ENCODE measurements at places on chromosomes 6 and 20.

DNA sequence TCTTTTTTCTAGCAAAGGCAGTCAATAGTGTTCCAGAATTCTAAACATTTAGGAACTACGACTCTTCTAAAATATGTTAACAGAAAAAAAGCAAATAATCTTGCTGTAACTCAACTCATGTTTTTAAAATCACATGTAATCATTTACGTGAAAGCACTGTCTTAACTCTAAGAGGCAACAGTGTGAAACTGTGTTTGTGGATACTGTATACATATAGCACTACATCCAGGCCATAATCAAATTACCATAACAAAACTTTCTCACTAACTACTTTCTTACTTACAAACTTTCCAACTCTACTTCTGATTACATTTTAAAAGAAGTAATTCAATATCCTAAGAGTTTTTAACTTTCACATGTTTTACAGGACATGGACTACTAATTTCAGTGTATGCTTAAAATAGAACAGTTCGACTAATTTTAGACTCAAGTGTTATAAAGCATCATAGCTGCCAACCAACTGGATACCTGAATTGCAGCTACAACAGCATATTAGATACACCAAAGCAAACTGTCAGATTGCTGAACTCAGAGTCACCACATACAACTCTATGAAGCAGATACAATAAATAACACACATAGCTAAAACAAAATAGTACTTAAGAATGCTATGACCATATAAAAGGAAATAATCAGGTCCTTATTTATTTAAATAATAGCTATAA lies 121.6 kb upstream of the BEND6 start:
- DNase-seq: no peak

DNA sequence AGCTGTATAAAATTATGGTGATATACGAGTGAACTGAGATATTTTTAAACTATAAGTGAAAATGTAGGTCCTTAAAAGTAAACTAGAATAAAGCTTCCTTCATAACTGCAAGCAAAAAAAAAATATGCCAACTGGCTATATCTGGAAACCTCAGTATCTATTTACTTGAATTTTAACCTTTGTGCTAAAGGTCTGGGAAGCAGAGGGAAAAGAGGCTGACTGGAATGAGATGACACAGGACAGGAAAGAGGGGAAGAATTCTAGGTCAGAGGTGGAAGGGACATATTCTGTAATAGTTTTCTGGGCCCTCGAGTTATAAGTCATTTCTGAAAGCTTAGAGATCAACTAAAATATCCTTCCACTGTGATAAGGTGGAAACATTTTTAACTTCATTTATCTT lies 46.8 kb downstream of the AIG1 start:
- no peak for DNase-seq

DNA sequence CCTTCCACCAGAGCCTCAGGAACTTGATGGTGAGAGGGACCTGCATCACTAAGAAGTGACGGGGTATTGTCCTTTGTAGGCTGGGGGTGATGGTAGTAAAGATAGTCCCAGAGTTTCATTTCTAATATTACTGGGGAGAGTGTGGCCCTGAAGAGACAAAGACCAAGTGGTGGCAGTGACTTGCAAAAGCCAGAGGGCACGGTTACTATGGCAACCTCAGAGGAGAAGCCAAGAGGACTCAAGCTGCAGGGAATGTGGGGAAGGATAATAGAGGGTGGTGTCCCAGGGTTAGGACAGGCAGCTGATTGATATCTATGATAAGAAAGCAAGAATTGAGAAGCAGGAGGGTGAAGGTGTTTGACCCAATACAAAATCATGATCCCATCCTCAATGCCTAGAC lies 42.5 kb downstream of the HLA-G start:
- no peak for DNase-seq

- DNase-seq: no peak
Measured at GRCh38 chr6:35318196-35319171, 20.9 kb downstream of the DEF6 start.

DNA sequence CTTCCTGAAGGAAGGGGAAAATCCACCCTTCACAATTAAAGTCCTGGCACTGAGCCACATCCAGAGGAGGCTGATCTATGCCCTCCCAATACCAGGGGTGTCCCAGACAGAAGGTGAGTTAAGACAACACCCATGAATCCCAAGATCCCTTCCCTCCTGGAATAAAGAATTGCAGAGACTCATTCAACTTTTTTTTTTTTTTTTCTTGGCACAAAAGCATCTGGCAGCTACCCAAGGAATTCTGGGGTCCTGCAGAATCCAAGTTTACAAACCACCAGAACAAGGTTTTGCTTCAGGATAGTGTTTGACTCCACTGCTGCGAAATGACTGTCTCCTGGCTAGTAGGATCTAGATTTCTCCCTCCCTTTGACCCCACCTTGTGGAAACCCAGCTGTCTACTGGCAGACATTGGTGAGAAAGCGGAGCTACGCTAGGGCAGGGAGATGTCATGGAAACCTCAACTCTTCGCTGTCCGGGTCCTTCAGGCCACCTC lies 37.4 kb downstream of the JAG1 start:
- DNase-seq: no peak

DNA sequence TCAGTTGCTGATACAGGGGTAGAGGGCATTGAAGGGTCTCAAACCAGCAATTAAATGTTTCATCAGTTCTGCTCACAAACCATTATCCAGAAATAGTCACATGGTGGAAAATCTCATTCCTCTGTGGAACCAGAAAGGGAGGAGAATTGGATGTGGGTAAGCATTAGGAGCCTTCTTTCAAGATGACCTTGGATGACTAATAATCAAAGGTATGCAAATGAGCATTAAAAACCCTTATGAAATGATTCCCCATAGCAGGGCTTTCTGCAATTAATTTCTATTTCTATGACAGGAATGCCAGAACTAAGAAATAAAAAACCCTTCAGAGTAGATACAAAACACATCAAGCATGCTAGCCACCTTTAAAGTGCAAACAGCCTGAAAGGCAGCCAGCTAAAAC lies 37.4 kb upstream of the HCRTR2 start:
- no peak for DNase-seq

DNA sequence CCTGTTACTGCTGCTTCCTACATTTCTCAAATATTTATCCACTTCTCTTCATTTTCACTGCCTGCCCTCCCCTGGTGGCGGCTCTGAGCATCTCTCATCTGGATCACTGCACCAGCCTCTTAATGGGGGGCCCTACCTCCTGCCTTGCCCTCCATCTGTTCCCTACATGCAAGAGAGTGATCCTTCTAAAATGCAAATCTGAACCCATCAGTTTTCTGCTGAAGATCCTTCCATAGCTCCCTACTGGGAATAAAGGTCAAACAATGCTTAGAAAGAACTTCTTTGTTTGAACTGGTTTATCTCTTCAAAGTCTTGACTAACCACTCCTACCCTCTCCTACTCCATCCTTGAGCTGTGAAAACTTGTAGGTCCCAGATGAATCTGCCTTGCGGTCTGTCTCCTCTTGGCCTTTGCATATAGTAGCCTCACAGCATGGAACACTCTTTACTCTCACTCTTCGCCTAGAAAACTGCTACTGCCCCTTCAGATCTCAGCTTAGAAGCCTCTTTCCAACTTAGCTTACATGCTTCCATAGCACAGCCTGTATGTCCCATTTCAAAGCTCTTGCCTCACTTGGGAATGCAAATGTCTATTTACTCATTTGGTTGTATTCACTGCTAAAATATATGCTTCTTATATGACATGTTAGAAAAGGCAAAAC lies 119.3 kb downstream of the QRSL1 start:
- DNase-seq: no peak

DNA sequence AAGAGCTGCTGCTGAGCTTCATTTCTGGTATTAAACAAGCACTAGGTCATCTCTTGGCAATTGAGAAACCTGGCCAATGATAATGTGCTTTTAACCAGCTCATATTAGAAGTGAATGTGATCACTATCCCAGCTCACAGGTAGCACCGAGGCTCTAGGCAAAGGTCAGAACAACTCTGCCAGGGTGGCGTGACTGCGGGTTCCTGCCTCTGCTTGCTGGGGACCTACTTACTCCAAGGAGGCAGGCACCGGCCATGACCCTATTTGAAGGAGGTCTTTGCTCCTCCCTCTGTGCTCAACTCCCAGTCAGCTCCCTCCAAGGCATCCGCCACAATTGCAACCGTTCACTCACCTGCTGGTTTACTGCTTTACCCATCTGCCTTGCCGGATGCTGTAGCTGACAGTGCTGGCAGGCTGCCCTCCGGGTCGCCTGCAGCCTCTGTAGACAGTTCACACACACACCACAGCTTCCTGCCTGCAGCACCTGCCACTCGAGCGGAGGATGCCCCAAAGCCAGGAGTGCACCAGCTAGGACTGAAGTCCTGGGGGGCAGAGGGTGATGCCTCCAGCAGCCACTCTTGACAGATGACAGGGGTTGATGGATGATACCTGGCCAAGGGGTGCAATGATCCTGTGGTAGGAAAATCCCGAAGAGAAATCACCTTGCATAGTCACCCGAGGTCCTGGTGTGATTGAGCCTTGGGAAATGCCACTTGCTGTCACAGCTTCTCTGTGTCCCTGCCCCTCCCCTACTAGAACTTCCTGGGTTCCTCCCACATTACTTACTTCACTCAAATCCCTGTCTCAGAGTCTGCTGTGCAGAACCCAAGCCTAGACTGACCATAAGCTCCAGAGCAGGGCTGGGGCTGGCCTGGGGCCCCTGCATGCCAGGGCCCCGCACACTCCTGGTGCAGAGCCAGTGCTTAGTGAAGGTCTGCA lies 8.8 kb upstream of the VSX1 start:
- DNase-seq: peak; percentile 73

DNA sequence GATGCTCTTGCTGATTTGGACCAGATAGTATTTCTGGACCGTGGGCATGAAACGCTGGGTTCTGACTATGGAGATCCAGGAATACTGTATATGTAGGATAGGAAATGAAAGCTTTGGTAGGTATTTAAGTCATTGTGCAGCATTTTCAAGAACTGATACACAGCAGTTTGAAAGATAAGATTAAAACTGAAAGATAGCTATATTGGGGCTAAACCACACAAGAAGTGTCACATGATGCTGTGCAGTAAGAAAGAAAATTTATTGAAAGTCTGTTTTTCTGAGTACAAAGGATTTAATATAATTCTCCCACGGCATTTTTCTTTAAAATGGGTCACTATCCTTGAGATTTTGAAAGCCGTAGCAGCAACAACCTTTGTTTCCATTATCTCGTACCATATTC lies 305 bp downstream of the IL17A start:
- no peak for DNase-seq

DNA sequence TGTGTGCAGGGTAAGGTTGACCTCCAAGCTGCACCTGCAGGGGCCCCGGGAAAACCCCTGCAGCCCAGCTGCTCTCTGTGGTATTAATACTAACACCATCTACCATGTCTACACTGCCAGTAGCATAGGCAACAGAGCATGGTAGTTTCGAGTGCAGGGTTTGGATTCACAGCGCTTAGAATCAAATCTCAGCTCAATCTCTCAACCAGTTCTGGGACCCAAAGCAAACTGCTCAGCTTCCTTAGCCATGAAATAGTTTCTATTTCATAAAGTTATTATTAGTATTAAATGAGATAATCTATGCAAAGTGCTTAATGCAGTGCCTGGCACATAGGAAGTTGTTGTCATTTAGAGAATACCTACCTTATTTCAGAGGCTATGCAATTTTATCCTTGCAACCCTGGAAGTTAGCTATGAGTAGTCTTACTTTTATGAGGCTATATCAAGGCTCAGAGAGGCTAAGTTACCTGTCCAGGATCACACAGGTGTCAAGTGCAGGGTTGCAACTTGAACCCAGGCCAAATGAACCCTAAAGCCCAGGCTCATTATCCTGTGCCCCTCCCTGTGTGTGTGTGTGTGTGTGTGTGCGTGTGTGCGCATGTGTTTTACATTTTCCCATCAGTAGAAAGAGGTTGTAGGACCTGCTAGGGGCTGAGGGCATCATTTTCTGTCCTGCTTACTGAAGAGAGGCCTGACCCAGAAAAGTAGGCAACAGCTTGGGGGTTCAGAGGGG lies 27.6 kb upstream of the MRPS18A start:
- no peak for DNase-seq

DNA sequence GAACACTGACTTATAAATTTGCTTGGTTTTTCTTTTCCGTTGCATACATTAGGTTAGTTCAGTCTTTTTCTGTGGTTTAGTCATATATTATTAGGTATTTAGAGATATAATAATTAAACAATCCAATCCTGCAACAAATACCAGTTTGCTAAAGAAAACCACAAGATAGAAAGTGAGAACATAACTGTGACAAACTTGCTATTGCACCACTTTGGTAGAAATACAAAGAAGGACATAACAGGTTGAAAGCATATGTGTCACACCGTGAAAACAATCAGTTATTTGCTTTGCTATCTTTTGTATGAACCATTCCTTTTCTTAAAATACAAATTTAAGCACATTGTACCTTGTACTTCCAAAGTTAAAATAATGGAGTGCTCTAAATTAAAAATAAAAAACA lies 42.0 kb upstream of the KCNQ5 start:
- DNase-seq: no peak

DNA sequence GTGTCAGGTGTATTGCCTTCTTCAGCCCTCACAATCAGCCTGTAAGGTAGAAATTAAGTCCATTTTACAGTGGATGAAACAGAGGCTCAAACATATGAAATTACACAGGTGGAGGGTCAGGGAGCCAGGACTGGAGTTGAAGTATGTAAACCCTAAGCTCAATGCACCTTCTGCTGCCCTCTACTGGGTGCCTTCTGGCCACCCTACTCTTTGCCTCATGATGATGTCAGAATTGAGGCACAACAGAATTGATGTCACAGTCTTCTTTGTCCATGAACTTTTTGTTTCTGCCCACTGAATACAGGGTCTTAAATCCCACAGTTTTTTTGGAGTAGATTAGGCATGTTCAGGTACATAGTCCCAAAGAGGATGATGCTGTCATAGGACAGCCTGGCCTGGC lies 400.8 kb upstream of the CHD6 start:
- no peak for DNase-seq

DNA sequence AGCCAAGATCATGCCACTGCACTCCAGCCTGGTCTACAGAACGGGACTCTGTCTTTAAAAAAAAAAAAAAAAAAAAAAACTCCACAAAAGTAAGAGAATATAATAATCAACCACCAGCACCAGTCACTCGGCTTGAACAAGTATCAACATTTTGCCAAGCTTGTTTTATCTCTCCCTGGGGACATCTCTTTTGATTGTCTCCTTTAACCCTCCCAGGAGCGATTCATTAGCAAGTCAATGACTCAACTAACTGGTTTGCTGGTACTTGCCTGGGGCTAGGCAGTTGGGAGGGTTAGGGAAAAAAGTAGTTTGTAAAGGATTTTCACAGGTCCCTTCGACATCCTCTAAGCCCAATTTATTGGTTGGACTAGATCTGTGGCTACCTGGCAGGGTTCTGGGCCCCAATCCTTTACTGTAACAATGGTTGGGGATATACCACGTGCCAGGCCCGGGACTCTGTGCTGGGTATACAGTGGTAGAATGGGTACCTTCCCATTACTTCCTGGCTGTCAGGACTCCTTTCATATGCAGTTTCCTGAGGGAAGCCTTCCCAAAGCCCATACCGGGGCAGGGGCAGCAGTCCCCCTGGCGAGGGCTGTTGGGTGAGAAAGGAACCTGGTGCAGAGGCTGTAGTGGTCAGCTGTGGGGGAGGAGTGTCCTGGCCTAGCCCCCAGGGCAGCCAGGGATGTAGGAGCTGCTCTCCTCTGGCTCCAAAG lies 12.2 kb downstream of the TGIF2 start:
- no peak for DNase-seq
